ENCODE measurements at places on chromosomes 5 and 9. TPM values are rescaled to one million over a fixed set of nuclear protein-coding genes. Genes with fewer than 3 reads are reported as not detected.

DNA sequence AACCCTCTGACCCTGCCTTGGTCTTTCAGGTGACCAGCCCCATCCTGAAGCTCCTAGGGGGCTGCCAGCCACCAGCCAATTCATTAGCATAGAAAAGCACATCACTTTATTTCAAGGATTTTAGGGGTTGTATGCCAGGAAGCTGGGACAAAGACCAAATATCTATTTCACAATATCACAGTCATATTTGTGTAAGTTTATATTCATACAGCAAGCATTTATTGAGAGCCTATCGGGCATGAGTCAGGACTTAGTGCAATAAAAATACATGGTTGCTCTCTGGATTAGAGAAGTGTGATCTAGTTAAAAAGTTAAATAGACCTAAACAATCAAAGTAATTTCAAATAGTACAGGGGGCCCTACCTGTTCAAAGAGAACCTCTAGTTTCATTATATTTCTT, 113.8 kb downstream of the ERCC6L2 start:
- H3K4me1 ChIP-seq = no peaks in the 10 kb centered on the region
- H3K27ac ChIP-seq = no peak overlapping the region
- no peaks in the 10 kb centered on the region for H3K36me3 ChIP-seq
- no peak overlapping the region for H3K4me3 ChIP-seq

- H3K36me3 ChIP-seq = no peaks in the 10 kb centered on the region
- no peak overlapping the region for H3K27ac ChIP-seq
- H3K27me3 ChIP-seq = no peaks in the 10 kb centered on the region
- no peak overlapping the region for H3K4me3 ChIP-seq
These were observed 22.4 kb downstream of the UTP15 start for GRCh38 chr5:73587923-73588322.

DNA sequence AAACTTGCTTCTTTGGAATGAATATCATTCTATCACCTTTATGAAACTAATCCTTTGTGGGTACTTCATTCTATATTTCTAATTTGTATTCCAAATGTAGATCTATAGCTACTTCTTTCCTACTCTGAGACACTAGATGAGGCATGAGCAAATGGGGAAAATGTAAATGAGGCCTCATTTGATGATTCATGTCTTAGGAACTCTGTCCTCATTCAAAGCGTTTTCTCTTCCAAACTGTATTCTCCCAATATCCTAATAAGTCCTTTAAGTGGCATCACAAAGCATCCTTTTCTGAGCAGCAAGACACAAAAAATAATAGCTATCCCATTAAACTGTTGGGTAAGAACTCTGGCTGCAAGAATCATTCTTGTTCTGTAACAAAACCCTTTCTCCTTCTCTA, 56.1 kb downstream of the TTLL11 start:
- no peaks in the 10 kb centered on the region for H3K4me1 ChIP-seq
- DNase-seq = no peak
- H3K36me3 ChIP-seq = no peaks in the 10 kb centered on the region
- no peaks in the 10 kb centered on the region for H3K27me3 ChIP-seq
- no peak overlapping the region for H3K27ac ChIP-seq

GRCh38 chr5:55993731-55994494, 850 bp downstream of the IL6ST start:
- no peaks in the 10 kb centered on the region for H3K36me3 ChIP-seq
- no peak for DNase-seq
- H3K4me3 ChIP-seq = peak overlapping the region; percentile 93
- peaks cover 20% of the 10 kb centered on the region for H3K4me1 ChIP-seq
- no peaks in the 10 kb centered on the region for H3K27me3 ChIP-seq

- DNase-seq = no peak
- no peaks in the 10 kb centered on the region for H3K27me3 ChIP-seq
- H3K27ac ChIP-seq = no peak overlapping the region
These were observed 1014.0 kb upstream of the SEMA6A start for GRCh38 chr5:117588611-117589010.

DNA sequence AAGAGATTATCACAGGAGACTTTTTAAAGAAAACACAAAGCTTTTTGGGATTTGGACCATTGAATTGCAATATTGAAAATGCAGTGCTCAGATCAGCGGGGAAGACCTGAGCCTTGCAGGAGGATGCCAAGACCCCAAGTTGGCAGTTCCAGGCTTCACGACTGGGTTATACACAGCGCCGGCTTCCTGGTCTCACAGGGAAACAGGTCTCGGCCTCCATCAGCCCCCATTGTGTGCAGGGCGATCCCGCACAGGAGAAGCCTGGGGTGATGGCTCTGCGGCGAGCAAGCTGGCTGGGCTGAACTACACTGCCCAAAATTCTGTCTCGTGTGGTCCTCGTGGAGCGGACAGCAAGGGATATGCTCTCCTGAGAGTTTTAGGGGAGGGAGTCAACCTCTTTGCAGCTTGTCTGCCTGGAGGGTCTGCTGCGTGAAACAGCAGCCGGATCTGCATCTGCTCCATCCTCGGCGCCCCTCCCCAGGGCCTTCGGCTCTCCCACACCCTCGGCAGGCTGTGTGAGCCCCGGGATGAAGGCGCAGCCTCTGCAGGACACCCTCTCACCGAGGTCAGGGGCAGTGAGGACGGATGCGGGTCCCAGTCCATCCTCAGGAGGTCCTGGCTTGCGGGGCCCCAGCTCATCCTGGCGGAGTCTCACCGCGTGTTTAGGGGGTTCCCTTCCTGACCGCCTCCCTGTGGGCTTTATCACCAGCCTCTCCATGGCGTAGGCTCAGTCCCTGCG, 60.6 kb downstream of the NSUN2 start:
- no peak overlapping the region for H3K27ac ChIP-seq
- no peaks in the 10 kb centered on the region for H3K36me3 ChIP-seq
- DNase-seq = no peak
- no peak overlapping the region for H3K4me3 ChIP-seq

- DNase-seq = no peak
- no peaks in the 10 kb centered on the region for H3K4me1 ChIP-seq
- no peak overlapping the region for H3K27ac ChIP-seq
These were observed 571 bp downstream of the PPIC start for GRCh38 chr5:123035918-123036390.

- no peaks in the 10 kb centered on the region for H3K36me3 ChIP-seq
- H3K4me3 ChIP-seq = no peak overlapping the region
- H3K27me3 ChIP-seq = no peaks in the 10 kb centered on the region
- H3K4me1 ChIP-seq = no peaks in the 10 kb centered on the region
These were observed 61.0 kb downstream of the ARL15 start for GRCh38 chr5:54249210-54250028.

DNA sequence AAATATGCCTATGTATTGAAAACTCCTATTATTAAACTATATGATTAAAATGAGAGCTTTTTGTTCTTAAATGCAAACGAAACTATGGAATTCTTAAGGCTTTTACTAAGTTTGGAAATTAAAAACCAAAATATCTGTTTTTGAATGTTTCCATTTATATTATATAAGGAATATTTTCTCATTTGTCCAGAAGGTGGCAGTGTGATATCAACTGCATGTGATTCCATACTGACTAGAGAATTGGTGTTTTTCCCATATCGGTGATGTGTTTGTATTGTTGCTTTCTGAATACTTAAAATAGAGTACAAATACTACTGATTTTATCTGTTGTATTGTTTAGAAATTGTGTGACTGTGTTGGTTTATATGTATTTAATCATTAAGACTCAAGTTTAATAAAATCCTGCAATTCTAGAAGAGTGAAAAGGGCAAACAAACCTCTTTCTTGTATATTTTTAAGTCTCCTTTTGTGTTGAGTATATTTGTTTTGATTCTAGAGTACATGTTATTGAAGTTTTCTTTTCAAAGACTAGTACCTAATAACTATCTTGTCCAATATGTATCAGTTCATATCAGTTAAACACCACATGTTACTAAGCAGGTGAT, 320.8 kb downstream of the CCDC171 start:
- H3K4me1 ChIP-seq = no peaks in the 10 kb centered on the region
- H3K36me3 ChIP-seq = no peaks in the 10 kb centered on the region
- DNase-seq = no peak
- H3K27ac ChIP-seq = no peak overlapping the region
- no peaks in the 10 kb centered on the region for H3K27me3 ChIP-seq

- DNase-seq = no peak
- H3K4me1 ChIP-seq = no peaks in the 10 kb centered on the region
- H3K36me3 ChIP-seq = no peaks in the 10 kb centered on the region
- no peak overlapping the region for H3K4me3 ChIP-seq
- no peaks in the 10 kb centered on the region for H3K27me3 ChIP-seq
These were observed 94.9 kb upstream of the NMUR2 start for GRCh38 chr5:152499814-152500535.

DNA sequence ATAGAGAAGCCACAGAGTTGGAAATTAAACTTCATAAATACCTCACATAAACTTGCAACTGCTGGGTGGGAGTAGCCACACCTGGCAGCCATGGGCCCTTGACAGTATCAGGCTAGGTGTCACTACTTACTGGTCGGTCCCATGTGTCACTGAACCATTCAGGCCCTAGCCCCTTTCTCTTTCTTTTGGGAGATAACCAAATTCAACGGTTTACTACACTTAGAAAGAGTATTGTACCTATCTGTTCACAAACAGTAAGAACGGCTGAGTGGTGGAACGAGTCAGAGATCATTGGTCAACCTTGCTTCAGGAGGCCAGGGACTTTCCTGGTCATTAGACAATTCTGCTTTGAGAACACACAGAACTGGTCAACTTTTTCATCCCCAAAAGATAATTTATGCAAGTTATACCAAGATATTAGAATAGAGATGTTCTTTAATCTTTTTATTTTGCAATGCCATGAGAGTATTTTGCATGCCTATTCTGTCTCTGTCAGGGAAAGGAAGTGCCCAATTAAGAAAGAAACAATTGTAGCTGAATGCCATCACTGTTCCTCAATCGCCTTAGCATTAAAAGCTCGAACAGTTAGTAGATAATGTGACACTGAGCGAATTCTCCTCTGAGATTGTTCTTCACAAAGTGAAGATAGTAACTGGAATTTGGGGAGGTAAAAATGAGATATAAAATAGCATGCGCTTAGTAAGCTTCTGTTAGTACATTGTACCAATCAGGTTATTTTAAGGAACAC, 50.9 kb downstream of the GOLPH3 start:
- no peak for DNase-seq
- no peaks in the 10 kb centered on the region for H3K27me3 ChIP-seq
- H3K36me3 ChIP-seq = peaks cover 20% of the 10 kb centered on the region
- no peak overlapping the region for H3K27ac ChIP-seq
- H3K4me3 ChIP-seq = no peak overlapping the region
- no peaks in the 10 kb centered on the region for H3K4me1 ChIP-seq

- peaks cover 33% of the 10 kb centered on the region for H3K4me1 ChIP-seq
- H3K27me3 ChIP-seq = no peaks in the 10 kb centered on the region
- peak overlapping the region; percentile 71 for H3K27ac ChIP-seq
- no peak for DNase-seq
These were observed 21.1 kb upstream of the EEIG1 start for GRCh38 chr9:128001779-128002298.

DNA sequence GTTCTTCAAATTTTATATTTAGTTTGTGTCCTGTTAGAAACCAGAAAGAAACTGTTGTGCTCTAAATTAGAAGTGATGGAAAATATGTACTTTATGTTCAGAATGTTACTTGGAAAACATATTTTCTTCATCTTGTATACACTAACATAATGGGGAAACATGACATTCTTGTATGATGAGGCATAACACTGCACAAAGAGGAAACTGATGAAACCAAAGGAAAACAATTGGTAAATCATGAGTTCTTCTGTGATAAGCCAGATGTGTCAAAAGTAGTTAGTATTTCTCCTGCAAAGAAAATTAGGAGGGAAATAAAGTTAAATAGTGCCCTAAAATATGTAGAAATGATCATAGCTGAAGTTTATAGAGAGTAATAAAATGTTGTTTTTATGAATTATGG, 111.1 kb upstream of the FBN2 start:
- no peaks in the 10 kb centered on the region for H3K4me1 ChIP-seq
- no peaks in the 10 kb centered on the region for H3K27me3 ChIP-seq
- H3K4me3 ChIP-seq = no peak overlapping the region
- H3K27ac ChIP-seq = no peak overlapping the region
- no peak for DNase-seq

DNA sequence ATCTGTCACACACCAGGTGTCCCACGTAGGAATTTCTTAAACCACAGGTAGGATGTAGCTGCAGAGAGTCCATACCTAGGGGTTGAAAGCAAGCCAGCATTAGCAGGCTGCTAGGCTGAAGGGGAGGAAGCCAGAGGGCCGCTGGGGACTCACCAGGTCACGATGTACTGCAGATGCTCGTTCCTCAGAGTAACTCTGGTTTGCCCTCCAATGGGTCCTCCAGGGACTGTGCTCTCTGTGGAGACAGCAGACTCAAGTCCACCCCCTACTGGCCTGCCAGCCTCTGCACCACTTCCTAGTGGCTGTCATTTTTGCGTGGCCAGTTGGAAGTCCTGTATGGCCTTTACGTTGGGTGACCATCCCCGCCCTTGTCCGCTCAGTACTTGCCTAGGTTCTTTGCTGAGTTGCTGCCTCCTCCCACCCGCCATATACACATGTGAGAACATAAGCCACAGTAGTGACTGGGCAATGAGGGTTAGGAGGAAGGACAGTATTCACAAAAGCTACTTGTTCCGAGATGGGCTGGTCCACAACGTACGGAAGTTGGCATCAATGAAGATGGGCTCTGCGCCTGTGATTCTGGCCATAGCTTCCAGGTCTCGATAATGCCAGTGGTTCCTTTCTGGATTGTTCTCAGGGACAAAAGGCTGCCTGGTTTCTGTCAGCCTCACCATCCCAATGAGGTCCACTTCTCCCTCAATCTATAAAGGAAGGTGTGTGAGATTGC, 4.1 kb downstream of the RPL7A start:
- no peak overlapping the region for H3K27ac ChIP-seq
- peaks cover 32% of the 10 kb centered on the region for H3K4me1 ChIP-seq
- no peak for DNase-seq
- H3K27me3 ChIP-seq = no peaks in the 10 kb centered on the region

- no peak overlapping the region for H3K27ac ChIP-seq
These were observed 128.7 kb downstream of the SPOCK1 start for GRCh38 chr5:137370096-137371071.

DNA sequence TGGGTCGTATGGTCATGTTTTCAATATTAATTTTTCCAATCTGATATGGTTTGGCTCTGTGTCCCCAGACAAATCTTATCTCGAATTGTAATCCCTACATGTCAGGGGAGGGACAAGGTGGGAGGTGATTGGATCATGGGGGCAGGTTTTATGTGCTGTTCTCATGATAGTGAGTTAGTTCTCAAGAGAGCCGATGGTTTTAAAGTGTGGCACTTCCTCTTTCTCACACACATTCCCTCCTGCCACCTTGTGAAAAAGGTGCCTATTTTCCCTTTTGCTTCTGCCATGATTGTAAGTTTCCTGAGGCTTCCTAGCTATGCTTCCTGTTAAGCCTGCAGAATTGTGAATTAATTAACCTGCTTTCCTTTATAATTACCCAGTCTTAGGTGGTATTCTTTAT, 309.1 kb upstream of the GRIN3A start:
- no peak for DNase-seq
- H3K27ac ChIP-seq = no peak overlapping the region
- no peaks in the 10 kb centered on the region for H3K4me1 ChIP-seq
- no peaks in the 10 kb centered on the region for H3K36me3 ChIP-seq
- H3K27me3 ChIP-seq = no peaks in the 10 kb centered on the region

Gene TAF11L5
- not detected for total RNA-seq

Gene CDO1
- not detected for total RNA-seq

Gene NMUR2
- total RNA-seq = not detected

Gene PCDHA4
- not detected for total RNA-seq
